Activated naive CD4-positive, alpha-beta T cell treated with anti-CD3 and anti-CD28 coated beads for 36 hours (primary cell): ENCODE measurements at places on chromosomes 6 and 20. TPM values are rescaled to one million over a fixed set of nuclear protein-coding genes. Genes with fewer than 3 reads are reported as not detected.

DNA sequence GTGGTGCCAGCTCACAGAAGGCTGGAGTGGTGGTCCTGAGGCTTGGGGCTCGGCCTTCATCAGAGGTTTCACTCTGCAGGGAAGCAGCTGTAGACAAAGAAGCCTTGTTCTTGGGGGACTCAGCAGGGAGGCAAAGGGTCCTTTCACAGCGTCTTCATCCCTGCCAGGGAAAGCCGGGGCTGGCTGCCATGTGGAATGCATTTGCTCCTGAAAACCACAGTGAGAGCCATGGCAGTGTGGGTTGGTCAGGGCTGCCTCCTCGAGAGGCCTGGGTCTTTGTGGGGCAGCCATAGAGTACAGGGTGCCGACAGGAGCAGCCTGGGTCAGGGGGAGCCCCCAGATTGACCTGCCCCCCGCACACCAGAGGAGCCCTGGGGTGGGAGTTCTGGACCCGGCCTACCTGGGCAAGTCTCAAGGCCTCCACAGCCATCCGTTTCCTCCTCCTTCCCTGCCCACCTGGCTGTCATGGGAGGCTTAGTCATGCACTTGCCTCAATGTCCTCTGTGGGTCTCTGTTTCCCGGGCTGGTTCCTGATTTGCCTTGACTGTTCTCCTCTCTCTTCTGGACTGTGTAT is 144.0 kb downstream of the CDC5L start:
- no peak overlapping the region for H3K4me3 ChIP-seq
- peaks cover 4% of the 10 kb centered on the region for H3K27me3 ChIP-seq
- no peak overlapping the region for H3K27ac ChIP-seq
- DNase-seq, result no peak

The ASIP gene
- total RNA-seq, result not detected

GRCh38 chr6:5214570-5215052 is 46.1 kb downstream of the LYRM4 start:
- H3K4me3 ChIP-seq, result no peak overlapping the region
- H3K27ac ChIP-seq, result no peak overlapping the region
- DNase-seq, result peak; percentile 51
- H3K4me1 ChIP-seq, result peaks cover 4% of the 10 kb centered on the region
- H3K36me3 ChIP-seq, result peaks cover 13% of the 10 kb centered on the region

DNA sequence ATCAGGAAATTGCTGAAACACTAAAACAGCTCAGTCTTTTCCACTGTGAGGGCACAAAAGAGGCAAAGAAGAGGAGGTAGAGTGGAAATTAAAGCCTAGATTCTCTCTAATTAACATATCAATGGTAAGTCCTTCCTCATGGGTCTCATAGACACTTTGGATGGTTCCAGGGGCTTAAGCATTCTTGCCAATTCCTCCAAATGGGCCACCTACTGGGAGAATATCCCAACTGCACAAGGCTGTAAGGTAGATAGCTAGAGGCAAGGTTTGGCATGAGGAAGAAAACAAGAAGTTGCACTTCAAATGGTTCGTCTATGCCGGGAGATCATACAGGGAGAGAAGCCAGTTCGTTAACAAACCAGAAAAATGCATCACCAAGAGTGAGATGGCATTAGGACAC is 107.6 kb upstream of the KHDRBS2 start:
- no peaks in the 10 kb centered on the region for H3K27me3 ChIP-seq
- no peaks in the 10 kb centered on the region for H3K4me1 ChIP-seq
- H3K27ac ChIP-seq, result no peak overlapping the region
- H3K36me3 ChIP-seq, result no peaks in the 10 kb centered on the region
- no peak for DNase-seq
- no peak overlapping the region for H3K4me3 ChIP-seq

DNA sequence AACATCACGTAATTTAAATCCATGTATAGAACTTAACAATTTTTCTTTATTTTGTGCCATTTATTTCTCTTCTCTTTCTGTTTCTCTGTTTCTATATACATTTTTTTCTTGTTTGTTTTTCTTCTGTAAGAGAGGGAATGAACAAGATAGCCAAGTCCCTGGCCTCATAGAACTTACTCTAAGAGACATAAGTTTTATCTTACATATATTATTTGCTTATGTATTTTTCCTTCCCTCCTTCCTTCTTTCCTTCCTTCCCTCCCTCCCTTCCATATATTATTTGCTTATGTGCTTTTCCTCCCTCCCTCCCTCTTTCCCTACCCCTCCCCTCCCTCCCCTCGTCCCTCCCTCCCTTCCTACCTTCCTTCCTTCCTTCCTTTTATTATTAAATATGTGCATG is 13.0 kb downstream of the DOK5 start:
- no peak overlapping the region for H3K27ac ChIP-seq
- DNase-seq, result no peak
- H3K4me1 ChIP-seq, result no peaks in the 10 kb centered on the region
- H3K4me3 ChIP-seq, result no peak overlapping the region
- peaks cover 11% of the 10 kb centered on the region for H3K27me3 ChIP-seq

DNA sequence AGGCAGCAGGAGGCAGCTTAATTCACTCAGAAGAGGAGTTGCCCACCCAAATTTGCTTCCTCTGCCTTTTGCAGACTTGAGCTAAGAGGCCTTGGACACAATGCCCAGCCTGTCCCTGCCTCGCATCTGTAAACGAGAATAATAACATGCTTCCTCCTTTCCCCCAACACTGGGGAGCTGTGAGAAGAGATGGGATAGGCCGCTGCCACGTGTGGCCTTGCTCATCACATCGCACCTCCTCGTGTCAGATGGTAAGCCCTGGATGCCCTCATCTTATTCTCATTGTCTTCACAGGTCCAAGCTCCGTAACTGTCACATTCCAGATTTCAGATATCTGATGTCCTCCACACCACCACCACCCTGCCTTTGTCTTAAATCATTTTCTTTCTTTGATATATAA is 13.1 kb upstream of the TUBB2B start:
- no peak overlapping the region for H3K4me3 ChIP-seq
- no peaks in the 10 kb centered on the region for H3K4me1 ChIP-seq
- H3K27ac ChIP-seq, result no peak overlapping the region
- H3K27me3 ChIP-seq, result peaks cover 37% of the 10 kb centered on the region
- DNase-seq, result no peak

DNA sequence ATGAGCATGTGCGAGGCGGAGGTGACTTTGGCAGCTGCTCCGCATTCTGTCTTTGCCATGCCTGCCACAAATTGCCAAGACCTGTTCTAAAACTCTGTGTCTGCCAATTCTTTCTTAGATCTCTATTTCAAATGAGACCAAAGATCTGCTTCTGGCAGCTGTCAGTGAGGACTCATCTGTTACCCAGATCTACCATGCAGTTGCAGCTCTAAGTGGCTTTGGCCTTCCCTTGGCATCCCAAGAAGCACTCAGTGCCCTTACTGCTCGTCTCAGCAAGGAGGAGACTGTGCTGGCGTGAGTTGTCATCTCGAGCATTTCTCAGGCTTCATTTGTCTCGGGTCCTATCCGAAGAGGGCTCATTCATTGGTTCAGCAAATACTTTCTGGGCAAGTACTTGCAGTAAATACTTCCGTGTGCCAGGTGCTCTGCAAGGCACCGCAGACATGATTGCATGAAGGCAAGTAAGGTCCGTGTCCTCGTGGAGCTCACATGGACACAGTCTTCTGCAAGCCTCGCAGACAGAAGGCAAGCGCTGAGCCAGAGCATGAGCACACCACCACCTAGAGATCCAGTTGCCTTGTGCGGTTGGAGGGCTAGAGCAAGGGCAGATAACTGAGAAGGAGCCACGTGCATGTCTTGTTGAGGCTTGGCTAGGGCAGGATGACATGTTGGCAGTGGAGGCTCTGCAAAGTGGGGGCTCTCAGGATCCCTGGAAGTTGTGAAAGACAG is 19.7 kb upstream of the MROH8 start:
- H3K27ac ChIP-seq, result no peak overlapping the region
- peaks cover 27% of the 10 kb centered on the region for H3K4me1 ChIP-seq
- no peak for DNase-seq
- peaks cover 48% of the 10 kb centered on the region for H3K36me3 ChIP-seq
- no peak overlapping the region for H3K4me3 ChIP-seq
